GM12878 (cell line): ENCODE measurements at places on chromosomes 6 and 20. TPM values are rescaled to one million over a fixed set of nuclear protein-coding genes. Genes with fewer than 3 reads are reported as not detected.

DNA sequence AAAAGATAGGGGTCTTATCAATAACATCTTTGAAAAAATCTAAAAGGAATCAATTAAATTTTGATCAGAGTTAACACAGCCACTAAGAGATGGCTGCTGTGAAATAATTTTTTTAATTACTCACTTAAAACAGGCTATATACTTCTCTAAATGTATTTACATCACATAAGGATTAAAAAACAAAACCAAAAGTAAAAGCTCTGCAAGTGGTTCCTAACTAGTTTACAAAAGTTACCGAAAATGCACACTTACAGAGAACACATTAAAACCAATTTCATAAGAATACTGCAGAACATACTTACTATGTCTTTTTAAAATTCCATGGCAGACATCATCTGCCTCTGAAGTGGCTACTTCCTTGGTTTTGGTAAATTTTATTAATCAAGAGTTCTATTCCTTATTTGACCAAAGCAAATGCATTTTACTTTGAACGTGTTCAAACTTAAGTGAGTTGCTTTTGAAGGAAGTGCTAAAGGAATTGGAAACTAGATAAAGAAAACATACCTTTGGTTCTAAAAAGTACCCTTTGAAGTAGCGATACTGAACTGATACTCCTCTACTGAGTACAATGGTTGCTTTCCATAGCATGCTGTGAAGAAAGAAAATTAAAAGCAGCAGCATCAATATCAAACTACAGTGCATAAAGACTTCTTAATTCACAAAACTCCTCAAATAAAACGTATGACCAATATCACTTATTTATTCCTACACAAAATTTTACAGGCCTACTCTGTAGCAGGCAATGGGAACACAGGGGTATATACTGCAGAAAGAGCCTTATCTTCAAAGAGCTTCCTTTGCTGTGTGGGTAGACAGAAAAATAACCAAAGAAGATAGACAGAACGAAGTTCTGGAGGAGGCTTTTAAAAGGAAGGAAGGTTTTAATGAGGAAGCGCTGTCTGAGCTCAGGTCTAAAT lies 157.1 kb upstream of the SHLD1 start:
- DNase-seq = no peak

DNA sequence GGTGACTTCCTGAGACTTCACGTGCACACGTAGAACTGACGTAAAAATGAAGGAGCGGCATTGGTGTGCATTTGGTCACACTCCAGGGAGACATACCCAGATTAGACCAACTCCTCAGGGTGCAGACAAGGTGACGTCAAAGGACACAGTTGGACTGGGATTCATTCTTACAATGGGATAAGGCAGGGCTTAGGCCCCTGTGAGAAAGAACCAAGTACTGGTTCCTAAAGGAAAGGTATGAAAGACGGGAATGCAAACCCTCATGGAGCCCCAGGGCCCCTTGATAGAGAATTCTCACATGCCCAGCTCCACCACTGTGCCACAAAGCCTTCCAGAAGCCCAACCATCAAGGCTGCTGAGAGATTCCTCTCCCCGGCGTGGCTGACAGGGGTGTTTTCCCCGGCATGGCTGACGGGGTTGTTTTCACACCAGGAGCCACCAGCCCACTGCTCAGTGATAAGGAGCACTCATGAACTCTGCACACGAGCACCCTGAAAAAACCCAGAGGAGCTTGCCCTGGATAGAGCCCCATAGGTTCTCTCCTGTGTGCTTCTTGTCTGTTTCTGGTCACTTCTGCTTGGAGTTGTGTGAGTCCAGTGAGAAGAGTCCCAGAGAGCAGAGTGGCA lies 90.1 kb downstream of the CAP2 start:
- DNase-seq = no peak

The ADGRF1 gene
- 0.05 and 0.08 TPM in 2 replicates for total RNA-seq

The HSPA1L gene
- total RNA-seq = 1.5 and 1.6 TPM in 2 replicates

The FHL5 gene
- total RNA-seq = not detected in 2 replicates

The TRIM15 gene
- 0.08 TPM in 1 of 2 replicates, not detected in the other for total RNA-seq

The RIMS4 gene
- total RNA-seq = 0.05 TPM in 1 of 2 replicates, not detected in the other

The ARHGAP40 gene
- total RNA-seq = not detected in 2 replicates
